CD4-positive, alpha-beta T cell treated with Interleukin-12 subunit alpha and Interleukin-12 subunit beta, for 1 hour (primary cell): ENCODE measurements at places on chromosomes 12 and 14.

- DNase-seq, result no peak
Observed at GRCh38 chr12:41998436-41998835, 146.2 kb downstream of the GXYLT1 start.

GRCh38 chr14:96162265-96162664, 42.4 kb upstream of the BDKRB2 start:
- no peak for DNase-seq

GRCh38 chr12:38159092-38159551, 157.5 kb upstream of the ALG10B start:
- DNase-seq, result no peak

DNA sequence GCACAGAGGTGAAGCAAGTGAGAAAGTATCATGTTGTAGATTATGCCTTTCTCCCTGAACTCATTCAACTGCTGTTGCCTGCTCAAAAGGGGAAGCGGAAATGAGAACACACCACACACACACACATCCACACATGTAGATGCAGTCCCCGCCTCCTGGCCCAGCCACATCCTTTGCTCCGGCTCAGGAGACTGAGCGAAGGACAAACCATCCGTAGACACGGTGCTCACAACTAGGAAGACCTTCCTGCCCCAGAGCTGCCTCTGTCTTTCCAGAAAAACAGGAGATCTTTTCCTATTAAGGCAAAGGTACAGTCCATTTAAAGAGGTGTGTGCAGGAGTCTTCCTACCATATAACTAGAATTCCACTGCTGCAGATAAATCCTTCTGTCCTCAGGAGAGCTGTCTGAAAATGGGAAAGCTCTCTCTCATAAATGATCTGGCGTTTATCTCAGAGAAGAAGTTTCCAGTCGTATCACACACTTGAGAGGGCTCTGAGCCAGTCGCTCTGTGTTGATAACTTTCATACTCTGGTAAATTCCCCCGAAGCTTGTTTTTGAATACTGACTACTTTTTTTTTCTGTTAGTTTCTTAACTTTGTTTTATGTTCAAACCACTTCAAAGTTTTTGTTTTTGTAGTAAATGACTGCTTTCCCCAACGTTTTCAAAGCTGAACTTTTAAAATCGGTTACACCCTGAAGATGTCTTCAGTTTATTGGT, at the start of gene TESPA1:
Gene TESPA1 (minus strand): TSS at position 105 of the 719 bp plus-strand sequence. CDS start 10,200 bp downstream, outside the sequence.
- DNase-seq, result peak; percentile 90

DNA sequence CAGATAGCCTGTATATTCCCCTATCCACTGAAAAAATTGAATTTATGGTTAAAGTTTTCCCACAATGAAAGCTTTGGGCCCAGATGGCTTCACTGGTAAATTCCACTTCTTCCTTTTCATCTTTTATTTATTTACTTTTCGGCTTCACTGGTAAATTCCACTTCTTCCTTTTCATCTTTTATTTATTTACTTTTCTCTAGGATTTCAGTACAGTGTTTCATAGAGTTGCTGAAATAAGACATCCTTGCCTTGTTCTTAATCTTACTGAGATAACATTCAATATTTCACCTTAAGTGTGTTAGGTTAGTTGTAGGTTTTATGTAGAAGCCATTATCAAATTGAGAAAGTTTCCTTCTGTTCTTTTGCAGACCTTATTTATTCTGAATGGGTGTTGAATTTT, 18.9 kb upstream of the KLRG1 start:
- no peak for DNase-seq

DNA sequence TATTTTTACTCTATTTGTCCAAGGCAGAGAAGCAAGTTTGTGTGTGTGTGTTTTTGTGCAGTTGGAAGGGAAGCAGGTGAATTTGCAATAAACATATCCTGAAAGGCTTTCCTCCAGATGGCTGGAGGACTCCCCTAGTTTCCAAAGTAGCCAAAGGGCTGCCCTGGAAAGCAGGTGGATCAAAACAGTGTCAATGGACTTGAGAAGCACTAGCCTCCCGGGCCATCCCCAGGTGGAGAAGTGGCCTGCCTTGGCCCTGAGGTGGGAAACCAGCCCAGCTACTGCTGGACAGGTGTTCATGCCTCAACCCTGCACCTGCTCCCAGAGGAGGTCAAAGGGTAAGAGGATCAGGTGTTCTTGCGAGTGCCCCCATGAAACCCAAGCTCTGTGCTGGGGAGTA, 1046.9 kb downstream of the VRK1 start:
- DNase-seq, result no peak

DNA sequence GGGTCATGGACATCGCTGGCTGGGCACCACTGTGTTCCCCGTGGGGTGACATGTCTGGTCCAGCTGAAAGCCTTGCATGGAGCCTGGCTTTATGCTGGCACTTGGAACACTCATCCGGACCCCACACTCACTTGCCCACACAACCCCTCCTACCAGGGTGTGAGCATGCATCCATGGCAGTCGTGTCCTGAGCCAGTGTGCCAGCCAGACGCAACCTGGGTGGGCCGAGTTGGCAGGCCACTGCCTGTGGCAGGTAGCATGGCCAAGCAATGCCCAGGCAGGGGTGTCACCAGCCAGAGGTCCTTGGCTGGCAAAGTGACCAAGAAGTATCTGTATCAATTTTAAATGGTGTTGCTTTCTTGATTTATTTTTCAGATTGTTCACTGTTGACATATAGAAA, 141.7 kb downstream of the CCDC59 start:
- no peak for DNase-seq

GRCh38 chr12:6729186-6729585, 5.3 kb downstream of the COPS7A start:
- DNase-seq, result no peak

DNA sequence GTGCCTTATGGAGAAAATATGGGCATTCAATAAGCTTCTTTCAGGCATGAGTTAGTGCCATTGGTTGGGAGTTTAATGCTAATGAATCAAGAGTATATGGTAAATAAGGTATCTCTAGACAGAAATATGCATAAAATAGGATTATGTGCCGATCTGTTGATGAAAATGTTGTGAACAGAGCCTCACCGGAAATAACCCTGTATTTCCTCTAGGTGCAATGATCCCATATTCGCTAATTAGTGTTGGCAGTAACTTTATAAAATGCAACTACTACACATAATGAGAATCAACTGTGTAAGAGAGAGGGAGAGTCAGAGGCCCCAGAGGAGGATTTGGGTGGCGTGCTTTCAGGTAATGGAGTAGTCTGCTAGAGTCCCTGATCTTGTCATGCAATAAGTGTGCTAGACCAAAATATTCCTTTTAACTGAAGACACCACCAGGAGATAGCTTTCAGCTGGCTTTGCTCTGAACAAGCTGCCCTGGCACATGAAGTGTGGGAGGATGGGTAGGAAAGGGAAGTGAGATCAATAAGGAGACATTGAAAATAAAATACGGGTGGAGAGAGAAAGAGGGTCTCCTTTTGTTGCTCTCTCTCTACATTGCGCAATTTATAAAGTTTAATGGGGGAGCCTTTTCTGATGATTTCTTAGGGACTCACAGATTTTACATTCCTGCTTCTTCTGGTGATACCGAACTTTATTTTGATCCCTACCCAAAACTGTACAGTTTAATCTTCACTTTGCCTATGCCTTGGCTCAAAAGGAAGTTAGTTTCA, 68.6 kb upstream of the PLXNC1 start:
- DNase-seq, result no peak

GRCh38 chr14:93037351-93037750, 78.4 kb downstream of the ITPK1 start:
- no peak for DNase-seq

DNA sequence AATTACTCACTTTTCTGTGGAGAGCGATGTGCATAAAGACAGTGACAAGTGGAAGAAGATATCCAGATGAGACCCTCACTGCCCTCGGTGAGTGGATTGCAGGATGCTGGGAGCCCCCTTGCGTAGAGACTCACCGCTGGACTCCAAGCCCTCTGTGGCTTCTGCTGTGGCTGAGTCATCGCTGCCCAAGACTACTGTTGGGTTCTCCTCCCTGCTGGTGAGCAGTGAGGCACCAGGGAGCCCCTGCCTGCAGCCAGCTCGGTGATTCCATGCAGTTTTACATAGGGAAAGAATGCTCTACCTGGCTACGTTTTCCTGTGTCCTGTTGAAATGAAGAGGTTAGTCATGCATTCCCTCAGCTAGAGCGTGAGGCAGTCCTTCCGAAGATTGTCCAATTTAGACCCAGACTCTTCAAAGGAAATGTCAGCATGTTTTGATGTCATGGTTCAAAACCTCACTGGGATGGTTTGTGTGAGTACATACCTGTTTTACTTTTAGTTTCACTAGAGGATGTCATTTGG, 28.2 kb downstream of the TRAF3 start:
- DNase-seq, result peak; percentile 41

GRCh38 chr14:87497301-87497700, 495.7 kb downstream of the GALC start:
- no peak for DNase-seq

GRCh38 chr12:93113317-93114006, 184.4 kb upstream of the EEA1 start:
- DNase-seq, result no peak
